ENCODE measurements at places on chromosomes 7 and 10.

DNA sequence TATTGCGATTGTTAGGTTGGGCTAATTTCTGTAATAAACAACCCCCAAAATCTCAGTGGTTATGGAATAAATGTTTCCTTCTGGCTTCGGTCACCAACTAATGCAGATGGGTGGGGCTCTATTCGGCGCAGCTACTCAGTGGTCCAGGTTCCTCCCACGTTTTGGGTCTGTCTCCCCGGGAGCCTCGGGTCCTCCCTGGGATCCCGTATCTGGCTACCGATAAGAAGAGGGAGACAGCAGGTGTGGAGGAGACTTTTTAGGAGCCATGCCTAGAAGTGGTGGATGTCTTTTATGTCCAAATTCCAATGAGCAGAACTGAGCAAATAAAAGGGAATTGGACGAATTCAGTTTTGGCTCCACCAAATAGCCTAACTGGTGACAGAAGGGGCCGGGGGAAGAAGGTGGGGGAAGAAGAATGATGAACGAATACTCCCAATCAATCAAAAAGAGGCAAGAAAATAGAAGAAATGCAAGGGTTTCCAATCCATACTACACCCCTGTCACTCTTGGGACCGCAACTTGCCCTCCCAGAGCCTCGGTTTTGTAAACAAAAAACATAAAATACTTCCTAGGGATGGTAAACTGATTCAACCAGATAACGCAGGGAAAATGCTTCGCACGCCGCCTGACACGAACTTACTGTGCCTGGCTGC, 498 bp upstream of the C10orf53 start:
- no peak for DNase-seq

DNA sequence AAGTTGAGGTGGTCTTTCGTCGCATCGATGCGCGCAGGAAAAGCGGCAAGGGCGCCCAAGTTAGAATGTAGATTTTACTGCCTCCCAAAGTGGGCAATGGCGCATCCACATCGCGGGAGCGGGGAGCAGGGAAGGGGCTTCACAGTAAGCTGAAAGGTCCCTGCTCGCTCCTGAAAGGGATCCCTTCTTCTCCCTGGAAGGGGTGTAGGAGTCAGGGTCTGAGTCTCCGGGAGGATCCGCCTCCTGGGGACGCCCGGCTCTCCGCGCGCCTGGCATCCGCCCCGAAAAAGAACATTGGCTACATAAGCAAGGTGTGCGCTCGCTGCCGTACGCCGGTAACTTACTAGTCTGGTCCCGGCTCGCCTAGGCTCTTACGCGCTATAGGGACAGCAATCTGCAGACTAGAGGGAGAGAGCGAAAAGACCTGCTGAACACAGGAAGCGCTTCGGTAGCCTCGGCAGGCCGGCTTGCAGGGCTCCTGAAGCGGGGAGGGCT, 804 bp downstream of the UNC5B start:
- no peak for DNase-seq

DNA sequence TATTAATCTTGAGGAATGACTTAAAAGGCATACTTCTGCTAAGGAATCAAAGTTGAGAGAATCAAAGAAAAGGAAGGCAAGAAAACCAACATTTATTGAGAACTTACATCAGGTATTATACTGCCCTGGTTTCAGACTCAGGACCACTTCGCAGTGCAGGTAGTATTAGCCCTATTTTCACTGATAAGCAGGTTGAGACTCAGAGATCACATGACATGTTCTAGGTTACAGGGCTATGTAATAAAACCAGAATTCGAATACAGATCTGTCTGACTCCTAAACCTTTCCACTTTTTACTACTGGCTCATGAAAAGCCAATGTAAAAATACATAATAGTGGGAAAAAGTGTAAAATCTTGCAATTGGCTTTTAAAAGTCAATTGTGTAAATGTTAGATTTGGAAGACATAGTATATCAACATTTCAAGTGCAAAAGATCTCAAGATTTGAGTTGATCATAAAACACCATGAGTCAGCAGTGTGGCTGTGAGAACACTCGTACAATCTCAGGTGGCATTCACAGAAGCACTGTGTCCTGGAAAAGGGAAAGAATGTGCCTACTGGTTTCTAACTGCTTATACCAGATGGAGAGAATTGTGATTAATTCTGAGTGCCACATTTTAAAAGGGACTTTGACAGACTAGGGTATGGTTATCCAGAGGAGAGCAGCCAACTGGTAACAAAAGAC, 195.8 kb upstream of the MKLN1 start:
- no peak for DNase-seq

- DNase-seq = no peak
Measured at GRCh38 chr10:96992721-96993120, 160.6 kb downstream of the LCOR start.

GRCh38 chr7:73933091-73933490, 72.1 kb downstream of the TMEM270 start:
- DNase-seq = no peak

- DNase-seq = no peak
Measured at GRCh38 chr7:157981778-157982177, 605.8 kb downstream of the PTPRN2 start.

DNA sequence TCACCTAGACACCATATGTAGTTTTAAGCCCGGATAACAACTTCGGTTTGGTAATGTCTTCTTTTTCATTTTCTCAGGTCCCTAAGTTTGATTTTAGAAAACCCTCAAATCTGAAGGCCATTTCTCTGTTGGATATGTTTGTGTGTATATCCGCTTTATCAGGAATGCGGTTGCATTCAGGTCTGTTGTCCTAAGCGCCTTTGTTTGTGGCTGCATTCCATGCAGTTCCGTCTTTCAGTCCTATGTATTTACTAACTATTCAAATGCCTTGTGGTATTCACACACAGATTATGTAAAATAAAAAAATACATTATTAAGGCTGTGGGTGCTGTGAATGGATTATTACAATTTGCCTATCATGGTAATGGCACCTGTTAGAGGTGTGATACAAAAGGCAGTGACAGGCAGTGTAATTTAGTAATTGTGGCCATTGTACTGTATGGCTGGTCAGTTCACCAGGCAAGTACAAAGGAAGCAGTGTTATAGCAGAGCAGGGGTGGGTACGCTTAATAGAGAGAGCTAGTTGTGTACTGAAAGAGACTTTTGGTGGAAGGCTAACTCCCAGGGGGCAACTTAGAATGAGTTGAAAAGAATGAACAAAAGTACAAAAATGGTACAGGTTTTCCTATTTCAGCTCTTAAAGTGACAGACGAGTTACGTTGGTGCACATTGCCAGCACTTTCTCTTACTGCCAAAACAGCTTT, 136.4 kb downstream of the VTI1A start:
- DNase-seq = no peak

- DNase-seq = no peak
Measured at GRCh38 chr10:62473241-62473640, 99.1 kb downstream of the ZNF365 start.

- no peak for DNase-seq
Measured at GRCh38 chr7:68760556-68760955, 837.7 kb upstream of the AUTS2 start.

GRCh38 chr10:54905578-54906192, 104.7 kb upstream of the PCDH15 start:
- DNase-seq = no peak

Measured in HEK293T (cell line).